ENCODE measurements at places on chromosomes 7 and 10. TPM values are rescaled to one million over a fixed set of nuclear protein-coding genes. Genes with fewer than 3 reads are reported as not detected.

Gene GIMAP8
- 3.7 TPM for total RNA-seq

Gene HMX3
- not detected for total RNA-seq

Gene KIAA1549
- total RNA-seq, result 19.8 TPM

Gene SPDYE11
- total RNA-seq, result not detected

Gene MYO3A
- not detected for total RNA-seq

Gene PDE1C
- total RNA-seq, result 69.4 TPM

Gene IL15RA
- 3.7 TPM for total RNA-seq

Gene LRIT1
- not detected for total RNA-seq

Gene PAPSS2
- total RNA-seq, result 16.4 TPM

Gene JCAD
- total RNA-seq, result 39.7 TPM

Gene UFSP1
- total RNA-seq, result 1.4 TPM

Gene IL6
- not detected for total RNA-seq

Gene GPRIN2
- total RNA-seq, result 0.70 TPM

Gene CRYGN
- 0.89 TPM for total RNA-seq

Measured in dorsolateral prefrontal cortex (tissue), 122 donors.